ENCODE measurements at places on chromosomes 2 and 18.

GRCh38 chr18:34562252-34562870, 147.7 kb upstream of the DTNA start:
- no peak for DNase-seq

DNA sequence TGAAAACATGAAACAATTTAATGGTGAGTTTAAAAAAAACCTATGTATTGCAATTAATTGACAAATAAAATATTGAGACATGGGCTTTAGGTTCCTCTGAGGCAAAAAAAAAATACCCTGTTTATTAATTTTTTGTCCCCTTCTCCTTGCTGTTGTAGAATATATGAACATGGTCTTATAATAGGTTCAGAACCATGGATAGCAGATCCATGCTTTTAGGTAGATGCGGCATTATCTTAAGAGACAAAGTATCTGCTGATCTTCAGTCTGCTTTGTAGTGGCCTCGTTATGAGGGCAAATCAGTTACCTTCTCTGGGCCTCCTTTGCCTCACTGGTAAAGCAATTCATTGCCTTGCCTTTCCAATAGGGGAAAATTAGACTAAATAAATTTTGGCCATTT, 850.7 kb downstream of the NRXN1 start:
- no peak for DNase-seq

- no peak for DNase-seq
Measured at GRCh38 chr18:80252136-80252535, 4.8 kb upstream of the PARD6G start.

- no peak for DNase-seq
Measured at GRCh38 chr2:33491441-33492084, 15.1 kb downstream of the RASGRP3 start.

- no peak for DNase-seq
Measured at GRCh38 chr2:171741189-171741588, 53.9 kb downstream of the DYNC1I2 start.

- DNase-seq: no peak
Measured at GRCh38 chr2:120399889-120400240, 53.9 kb downstream of the INHBB start.

DNA sequence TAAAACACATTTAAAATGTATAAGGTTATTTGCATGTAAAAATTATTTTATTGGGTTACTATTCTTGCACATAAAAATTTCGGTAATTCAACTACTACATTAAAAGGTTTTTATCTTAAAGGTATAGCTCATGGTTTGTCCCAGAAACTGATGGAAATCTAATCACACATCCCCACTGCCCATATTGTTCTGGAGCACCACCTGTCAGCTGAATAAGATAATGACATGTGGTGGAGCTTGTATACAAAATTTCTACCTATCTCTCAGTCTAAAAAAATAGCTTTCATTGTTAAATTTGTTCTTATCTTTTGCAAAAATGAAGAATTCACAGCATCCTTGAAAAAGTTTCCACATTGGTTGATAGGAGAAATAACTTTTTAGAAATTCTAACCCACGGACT, 18.3 kb downstream of the ERBB4 start:
- DNase-seq: no peak

GRCh38 chr18:49878567-49879270, 65.4 kb upstream of the ACAA2 start:
- no peak for DNase-seq

GRCh38 chr2:51505533-51505932, 473.6 kb upstream of the NRXN1 start:
- DNase-seq: no peak

- peak; percentile 25 for DNase-seq
Measured at GRCh38 chr2:31318361-31319336, 84.7 kb downstream of the EHD3 start.

DNA sequence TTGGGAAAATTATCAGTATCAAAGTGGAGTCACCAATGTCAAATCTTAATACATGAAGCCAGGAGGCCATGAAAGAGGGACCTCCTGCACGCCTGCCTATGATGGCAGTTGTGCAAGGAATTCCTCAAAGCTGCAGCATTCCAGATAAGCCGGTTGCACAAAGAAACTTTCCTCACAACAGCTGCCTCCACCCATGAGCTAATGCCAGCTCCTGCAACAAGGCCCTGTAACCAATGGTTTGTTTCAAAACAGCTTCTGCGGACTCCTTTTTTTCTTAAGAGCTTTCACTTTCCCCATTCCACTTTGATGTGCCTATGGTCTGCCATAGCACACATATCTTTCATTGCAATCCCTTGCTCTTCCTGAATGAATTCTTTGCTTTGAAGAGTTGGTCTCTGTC, 22.4 kb downstream of the TMEM200C start:
- no peak for DNase-seq

GRCh38 chr2:181894381-181894780, 2.9 kb downstream of the ITPRID2 start:
- DNase-seq: no peak

DNA sequence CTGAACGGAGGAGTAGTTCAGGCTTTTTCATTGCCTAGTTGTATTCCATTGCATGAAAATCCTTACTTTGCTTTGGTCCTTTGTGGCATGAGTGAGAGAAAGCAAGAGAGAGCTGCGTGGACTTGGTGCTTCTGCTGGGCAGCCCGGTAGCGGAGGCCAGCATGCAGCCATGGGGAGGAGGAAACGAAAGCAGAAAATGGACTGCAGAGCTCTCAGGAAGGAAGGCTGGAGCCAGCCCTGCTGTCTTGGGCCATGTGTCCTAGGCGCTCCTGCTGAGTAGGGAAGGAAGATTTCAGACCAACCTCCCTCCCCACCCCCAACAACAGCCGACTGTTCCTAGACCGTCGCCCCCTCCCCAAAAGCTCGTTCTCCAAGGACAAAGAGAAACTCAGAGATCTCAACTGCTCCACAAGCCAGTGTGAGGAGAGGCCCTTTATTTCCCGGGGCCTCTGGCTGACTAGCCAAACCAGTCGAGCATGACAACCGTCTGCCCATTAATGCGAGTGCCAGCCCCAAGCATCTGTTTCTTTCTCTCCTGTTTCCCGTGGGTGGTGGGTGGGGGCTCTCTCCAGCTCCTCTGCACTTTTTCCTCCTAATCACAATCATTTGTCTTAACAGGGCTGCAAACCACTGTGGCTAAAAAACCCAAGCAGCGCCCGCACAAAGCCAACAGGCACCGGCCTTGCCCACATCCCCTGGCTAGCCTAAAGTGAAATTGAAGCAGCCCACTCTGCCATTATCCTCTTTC, 66.8 kb upstream of the FZD7 start:
- DNase-seq: no peak

DNA sequence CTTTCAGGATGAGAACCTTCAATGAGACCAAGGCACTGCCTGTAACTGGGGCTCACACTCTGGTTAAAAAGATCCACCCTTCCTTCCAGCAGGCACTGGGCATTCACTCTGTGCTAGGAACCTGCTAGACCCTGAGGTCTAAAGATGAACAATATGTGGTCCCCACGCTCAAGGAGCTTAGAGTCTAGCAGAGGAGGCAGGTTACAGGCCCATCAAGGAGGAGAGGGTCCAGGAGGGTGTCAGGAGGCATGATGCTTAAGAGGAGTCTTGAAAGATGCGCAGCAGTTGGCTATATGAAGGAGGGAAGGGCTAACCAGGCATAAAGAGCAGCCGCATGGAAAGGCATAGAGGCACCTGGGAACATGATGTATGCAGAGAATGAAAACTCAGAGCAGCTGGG, 4.5 kb downstream of the ANKRD53 start:
- DNase-seq: no peak

- no peak for DNase-seq
Measured at GRCh38 chr2:38672445-38673391, 6.8 kb downstream of the GALM start.

GRCh38 chr2:229980431-229981184, 58.3 kb downstream of the FBXO36 start:
- no peak for DNase-seq

DNA sequence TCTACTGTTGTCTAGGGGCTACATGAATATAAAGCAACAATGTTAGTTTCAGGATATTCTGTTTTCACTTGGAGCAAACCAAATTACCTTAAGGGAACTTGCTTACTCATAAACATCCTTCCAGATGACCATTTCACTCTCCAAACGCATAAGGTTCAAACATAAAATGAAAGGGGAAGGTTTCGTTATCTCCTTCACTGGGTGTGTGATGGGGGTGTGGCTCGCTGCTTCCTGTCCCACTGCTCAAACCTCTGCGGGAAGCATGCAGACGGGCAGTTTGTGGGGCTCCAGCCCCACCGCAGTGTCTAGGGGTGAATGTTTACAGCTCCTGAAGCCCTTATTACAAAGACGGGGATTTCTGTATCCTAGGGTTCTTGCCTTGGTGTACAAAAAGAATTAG, 1310.9 kb upstream of the TMEFF2 start:
- no peak for DNase-seq

GRCh38 chr2:10257036-10257435, 45.7 kb upstream of the HPCAL1 start:
- no peak for DNase-seq

DNA sequence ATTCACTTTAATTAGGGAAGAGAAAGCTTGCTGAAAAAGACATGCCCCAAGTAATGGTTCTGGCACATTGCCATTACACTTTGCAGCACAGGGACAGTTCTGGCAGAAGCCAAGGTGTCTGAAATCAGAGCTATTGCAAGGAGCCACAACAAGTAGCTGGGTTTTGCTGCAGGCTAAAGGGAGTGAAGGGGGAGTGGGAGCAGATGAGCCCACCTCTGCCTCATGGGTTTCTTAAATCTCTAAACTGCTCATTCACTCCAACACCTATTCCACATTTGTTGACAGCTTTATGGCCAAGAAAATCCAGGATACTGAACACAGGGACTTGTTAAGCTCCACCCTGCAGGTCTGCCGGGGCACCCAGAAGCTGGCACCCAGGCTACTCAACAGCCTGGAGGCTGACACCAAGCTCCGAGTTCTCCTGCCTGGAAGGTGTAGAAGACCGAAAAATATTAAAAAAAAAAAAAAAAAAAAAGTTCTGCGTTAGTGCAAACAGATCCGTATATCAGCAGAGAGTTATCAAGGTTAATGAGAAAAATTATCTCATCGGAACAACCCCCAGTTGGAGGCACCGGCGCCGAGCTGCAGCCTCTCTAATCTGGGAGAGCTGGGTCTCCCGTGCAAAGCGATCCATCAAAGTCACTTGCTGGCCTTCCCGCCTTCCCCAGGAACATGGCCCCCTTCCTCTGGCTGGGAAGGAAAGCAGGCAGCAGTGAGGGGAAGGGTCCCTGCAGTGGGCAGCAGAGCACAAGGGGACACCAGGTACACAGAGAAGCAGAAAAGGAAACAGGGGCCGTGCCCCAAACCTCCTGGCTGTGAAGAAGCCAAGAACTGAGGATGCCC, 123.7 kb downstream of the HNMT start:
- DNase-seq: no peak

- no peak for DNase-seq
Measured at GRCh38 chr2:191032588-191033429, 18.8 kb upstream of the STAT1 start.

DNA sequence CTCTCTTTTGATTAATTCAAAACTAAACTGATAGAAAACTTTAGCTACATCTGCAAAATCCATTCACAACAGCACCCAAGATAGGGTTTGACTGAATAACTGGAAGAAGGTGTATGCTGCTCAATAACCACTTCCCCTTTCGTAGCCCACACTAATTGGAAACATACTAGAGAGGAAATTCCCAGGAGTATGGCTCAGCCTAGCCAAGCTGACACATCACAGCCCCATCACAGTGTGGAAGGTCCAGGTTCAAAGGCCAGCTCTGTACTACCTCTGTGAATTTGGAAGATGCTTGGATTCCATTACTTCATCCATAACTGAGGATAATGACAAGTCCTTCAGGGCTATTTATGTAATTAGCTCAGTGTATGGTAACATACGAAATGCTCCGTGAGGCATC, 185.4 kb downstream of the FBXO15 start:
- DNase-seq: no peak

Data from stimulated activated CD8-positive, alpha-beta memory T cell treated with anti-CD3 and anti-CD28 coated beads, Interleukin-7, amount 100 ng/mL, for 4 hours (primary cell).